ENCODE measurements at places on chromosomes 2 and 18.

GRCh38 chr2:33946193-33946592 lies 347.1 kb upstream of the FAM98A start:
- no peaks in the 10 kb centered on the region for H3K4me1 ChIP-seq
- H3K4me3 ChIP-seq, result no peak overlapping the region
- no peaks in the 10 kb centered on the region for H3K36me3 ChIP-seq

GRCh38 chr2:206423147-206423546 lies 20.2 kb upstream of the ADAM23 start:
- peak; percentile 62 for DNase-seq
- H3K4me3 ChIP-seq, result no peak overlapping the region
- no peaks in the 10 kb centered on the region for H3K36me3 ChIP-seq
- peaks cover 32% of the 10 kb centered on the region for H3K4me1 ChIP-seq
- H3K27me3 ChIP-seq, result no peaks in the 10 kb centered on the region
- peak overlapping the region; percentile 25 for H3K27ac ChIP-seq

DNA sequence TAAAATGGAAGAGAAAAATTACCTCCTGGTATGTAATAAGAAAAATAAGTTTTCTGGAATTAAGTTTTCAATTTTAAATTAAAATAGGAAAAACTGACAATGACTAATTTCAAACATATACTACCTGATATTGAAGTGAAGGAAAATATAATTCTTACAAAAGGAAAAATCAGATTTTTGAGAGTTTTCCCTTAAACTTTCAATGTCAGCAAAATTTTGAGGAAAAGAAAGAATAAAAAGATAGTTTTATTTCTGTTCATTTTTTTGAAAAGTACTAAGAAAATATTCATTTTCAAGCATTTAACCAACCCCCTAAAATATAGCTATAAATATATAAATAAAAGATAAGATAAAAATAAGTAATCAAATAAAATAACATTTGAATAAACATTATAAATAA lies 87.1 kb downstream of the TMX3 start:
- no peak overlapping the region for H3K4me3 ChIP-seq
- H3K27me3 ChIP-seq, result no peaks in the 10 kb centered on the region
- H3K27ac ChIP-seq, result no peak overlapping the region
- no peaks in the 10 kb centered on the region for H3K4me1 ChIP-seq
- DNase-seq, result no peak

DNA sequence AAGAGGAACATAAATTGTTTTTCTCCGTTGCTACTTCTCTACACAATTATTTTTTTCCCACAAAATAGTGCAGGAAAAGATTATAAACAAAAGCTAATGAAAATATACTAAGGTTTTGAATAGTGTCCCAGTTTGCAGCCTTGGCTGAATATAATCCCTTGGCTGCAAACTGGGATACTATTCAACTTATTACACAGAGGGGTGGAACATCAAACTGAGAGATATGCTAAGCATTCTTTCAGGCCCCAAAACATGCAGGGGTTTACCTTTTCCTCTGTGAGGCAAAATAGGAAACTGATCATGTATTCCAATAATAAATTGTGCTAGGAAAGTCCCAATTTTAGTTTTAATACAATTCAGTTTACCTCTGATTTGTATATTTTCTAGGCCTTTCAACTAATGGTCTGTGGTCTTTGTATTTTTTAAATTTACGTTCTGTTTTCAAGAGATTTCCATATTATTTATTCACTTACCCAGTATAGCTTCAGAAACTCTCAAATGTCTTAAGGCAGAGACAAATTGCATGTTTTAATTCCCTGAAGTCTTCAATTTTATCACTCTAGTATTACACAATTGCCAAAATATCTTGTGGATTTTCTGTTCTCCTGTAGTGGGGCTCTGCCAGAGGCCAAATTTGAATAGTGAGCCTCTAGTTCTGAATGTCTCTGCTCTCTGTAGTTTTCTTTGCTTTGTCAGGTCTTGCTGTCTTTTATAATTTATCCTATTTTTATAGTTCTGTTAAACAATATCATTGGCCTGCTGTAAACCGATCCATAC lies 63.9 kb downstream of the PPP1R1C start:
- H3K4me1 ChIP-seq, result no peaks in the 10 kb centered on the region
- no peaks in the 10 kb centered on the region for H3K27me3 ChIP-seq
- DNase-seq, result no peak
- no peak overlapping the region for H3K4me3 ChIP-seq

- H3K36me3 ChIP-seq, result no peaks in the 10 kb centered on the region
- H3K27me3 ChIP-seq, result no peaks in the 10 kb centered on the region
- DNase-seq, result no peak
- H3K4me3 ChIP-seq, result no peak overlapping the region
- no peak overlapping the region for H3K27ac ChIP-seq
Measured at GRCh38 chr2:232533944-232534710, 5.4 kb upstream of the CHRNG start.

GRCh38 chr2:217479566-217479965 lies 523.2 kb downstream of the TNS1 start:
- H3K4me3 ChIP-seq, result no peak overlapping the region
- H3K4me1 ChIP-seq, result no peaks in the 10 kb centered on the region
- no peak for DNase-seq
- H3K27ac ChIP-seq, result no peak overlapping the region

- H3K4me3 ChIP-seq, result no peak overlapping the region
- H3K36me3 ChIP-seq, result no peaks in the 10 kb centered on the region
- H3K4me1 ChIP-seq, result peaks cover 9% of the 10 kb centered on the region
- H3K27ac ChIP-seq, result no peak overlapping the region
- DNase-seq, result no peak
Measured at GRCh38 chr18:44502790-44503189, 177.9 kb upstream of the SETBP1 start.

DNA sequence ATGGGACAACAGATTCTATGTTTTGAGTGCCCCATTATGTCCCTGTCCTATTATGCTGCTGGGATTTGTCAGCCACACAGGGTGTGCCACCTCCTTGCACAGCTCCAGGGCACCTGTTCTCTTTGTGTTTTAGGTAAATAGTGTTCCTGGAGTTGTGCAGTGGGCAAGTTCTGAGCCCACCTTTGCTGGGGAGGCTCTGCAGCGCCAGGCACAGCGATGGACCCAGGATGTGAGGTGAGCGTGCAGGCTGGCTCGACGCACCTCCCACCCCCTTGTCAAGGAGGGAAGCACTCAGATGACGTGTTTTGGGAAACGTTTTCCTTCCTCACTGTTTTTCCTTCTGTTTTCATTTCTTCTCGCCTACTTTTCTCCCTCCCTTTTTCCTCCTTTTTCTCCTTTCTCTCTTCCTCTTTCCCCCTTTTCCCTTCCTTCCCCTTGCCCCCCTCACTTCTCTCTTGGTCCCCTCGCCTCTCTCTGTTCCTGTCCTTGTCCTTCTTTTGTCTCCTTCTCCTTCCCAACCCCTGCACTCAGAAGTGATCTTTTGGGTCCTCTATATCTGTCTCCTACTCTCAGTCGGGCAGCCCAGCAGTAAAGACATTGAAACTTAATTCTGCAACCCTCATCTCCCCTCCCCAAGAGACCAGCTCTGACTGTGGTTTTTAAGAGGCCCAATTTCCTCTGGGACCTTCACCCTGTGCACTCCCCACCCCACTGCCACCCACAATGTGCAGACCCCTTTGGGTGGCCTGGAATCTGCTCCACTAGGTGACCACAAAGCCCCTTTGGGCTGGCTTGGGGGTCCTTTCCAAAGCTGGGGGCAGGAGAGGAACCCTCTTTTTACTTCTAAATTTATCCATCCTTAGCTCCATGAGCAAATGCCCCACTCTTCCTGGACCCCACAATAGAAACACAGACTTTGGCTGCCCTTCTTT lies 104.0 kb downstream of the MCFD2 start:
- no peak overlapping the region for H3K27ac ChIP-seq
- no peak overlapping the region for H3K4me3 ChIP-seq
- H3K36me3 ChIP-seq, result no peaks in the 10 kb centered on the region
- no peaks in the 10 kb centered on the region for H3K27me3 ChIP-seq
- no peak for DNase-seq

GRCh38 chr2:100321866-100322820 lies at the start of gene LONRF2:
LONRF2 (minus strand) TSS chr2:100322501; CDS start chr2:100322093, 408 bp downstream.
- no peaks in the 10 kb centered on the region for H3K36me3 ChIP-seq
- DNase-seq, result no peak
- H3K27me3 ChIP-seq, result peaks cover 28% of the 10 kb centered on the region
- no peak within 1 kb of the TSS for H3K27ac ChIP-seq
- no peaks in the 10 kb centered on the region for H3K4me1 ChIP-seq
- no peak within 1 kb of the TSS for H3K4me3 ChIP-seq
